Peyer's patch (tissue), 4 donors: ENCODE measurements at places on chromosomes 5 and 9.

DNA sequence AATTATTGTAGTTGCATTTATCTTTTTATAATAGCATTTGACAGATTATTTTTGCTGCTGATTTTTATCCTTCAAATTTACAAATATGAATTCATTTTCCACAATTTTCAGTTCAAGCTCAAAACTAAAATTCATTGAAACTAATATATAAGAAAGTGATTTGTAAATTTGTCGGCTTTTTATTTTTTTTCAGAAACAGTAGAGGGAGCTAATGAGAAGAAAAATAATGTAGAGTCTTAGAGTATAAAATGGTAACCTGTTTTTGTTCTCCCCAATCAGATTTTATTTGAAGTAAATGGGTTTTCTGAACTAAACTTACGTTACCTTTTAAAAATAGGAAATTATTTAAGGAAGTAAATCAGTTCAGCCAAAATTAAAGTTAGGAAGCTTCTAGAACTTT is 19.2 kb downstream of the PRRC1 start:
- DNase-seq = no peak

DNA sequence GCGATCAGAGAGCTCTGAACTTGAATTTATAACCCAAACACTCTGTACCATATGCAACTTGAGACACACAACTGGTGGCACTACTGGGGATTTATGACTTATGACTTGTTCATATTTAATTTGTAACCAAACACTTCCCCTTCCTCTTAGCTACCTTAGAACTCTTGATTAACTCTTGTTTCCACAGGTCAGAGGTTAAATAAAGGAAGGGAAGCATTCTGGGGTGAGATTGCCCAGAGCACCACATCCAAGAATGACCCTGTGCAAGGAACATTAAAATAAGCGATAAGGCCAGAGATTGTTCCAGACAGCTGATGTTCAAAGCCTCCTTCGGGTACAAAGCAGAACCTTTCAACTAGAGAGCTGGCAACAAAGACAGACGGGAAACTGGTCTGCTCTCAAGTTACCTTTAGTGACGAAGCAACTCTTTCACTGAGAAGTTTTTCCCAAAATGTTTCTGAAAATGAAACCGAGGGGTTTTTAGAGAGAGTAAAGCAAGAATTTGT is 242.6 kb downstream of the DENND1A start:
- DNase-seq = no peak

DNA sequence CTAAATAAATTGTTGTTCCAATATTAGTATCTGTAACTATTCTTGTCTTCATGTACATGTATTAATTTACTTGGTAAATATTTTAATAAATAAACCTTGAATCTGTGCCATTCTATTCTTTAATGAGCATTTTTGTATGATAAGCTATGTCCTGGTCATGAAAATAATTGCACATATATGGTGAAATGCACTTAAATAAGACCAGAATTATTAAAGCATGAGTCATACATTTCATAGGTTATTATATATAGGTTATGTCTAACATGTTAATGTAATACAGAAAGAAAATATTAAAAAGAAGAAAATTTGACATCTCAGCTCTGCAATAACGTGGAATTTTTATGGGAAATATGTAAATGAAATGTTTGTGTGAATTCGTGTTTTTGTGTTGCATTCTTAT is 1168.1 kb downstream of the TAF11L14 start:
- DNase-seq = no peak

GRCh38 chr5:6543346-6543730 is 89.5 kb downstream of the NSUN2 start:
- no peak for DNase-seq

GRCh38 chr5:178361657-178362445 is 129.2 kb upstream of the PHYKPL start:
- no peak for DNase-seq

DNA sequence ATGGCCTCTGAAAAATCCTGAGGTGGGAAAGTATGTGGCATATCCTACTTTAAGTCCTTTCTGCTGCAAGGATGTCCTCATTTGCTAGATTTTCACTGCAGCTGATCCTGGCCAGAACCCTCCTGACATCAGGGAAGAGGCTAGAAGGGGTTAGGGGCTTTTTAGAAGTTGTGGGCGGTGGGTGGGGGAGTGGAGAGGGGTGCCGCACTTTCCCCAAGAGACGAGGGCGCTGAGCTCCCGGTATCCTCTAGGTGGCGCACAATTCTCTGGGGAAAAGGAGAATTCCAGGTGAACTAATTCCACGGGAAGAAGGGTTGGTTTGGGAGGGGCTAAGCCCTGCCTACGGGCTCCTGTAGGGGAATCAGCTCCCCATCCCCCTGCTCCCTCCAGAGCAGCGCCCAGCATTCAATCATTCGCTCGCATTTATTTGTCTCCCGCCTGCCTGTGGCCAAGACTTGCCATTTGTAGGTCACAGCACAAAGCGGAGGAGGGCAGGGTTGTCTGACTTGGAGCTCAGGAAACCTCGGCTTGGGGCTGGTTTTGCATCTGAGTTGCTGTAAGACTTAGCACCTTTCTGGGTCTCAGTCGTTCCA is 42.9 kb upstream of the HAND1 start:
- no peak for DNase-seq

DNA sequence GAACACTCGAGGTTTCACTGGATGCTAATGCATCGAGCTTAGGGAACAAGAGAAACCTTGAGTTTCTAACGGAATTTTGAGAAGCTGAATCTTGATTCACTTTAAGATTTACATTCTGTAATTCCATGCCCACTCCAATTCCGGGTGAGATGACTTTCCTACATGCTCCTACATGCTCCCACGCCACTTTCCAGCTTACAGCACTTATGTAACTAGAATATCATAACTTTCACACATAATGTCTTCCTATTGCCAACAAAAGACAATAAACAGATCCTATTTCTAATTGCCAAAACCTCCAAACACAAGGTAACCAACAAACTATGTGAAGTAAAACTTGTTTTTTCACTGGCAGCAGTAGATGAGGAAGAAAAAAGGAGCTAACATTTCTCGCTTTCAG is 72.9 kb downstream of the ECPAS start:
- DNase-seq = no peak

GRCh38 chr5:73496984-73497457 is 1.2 kb upstream of the BTF3 start:
- no peak for DNase-seq

GRCh38 chr5:157761690-157762621 is 18.4 kb downstream of the LSM11 start:
- no peak for DNase-seq

- DNase-seq = no peak
Measured at GRCh38 chr9:115466756-115467155, 348.8 kb upstream of the TNC start.

GRCh38 chr5:168819004-168819621 is 239.9 kb upstream of the PANK3 start:
- no peak for DNase-seq

GRCh38 chr9:137580209-137580953 is 1.7 kb upstream of the DPH7 start:
- no peak for DNase-seq

DNA sequence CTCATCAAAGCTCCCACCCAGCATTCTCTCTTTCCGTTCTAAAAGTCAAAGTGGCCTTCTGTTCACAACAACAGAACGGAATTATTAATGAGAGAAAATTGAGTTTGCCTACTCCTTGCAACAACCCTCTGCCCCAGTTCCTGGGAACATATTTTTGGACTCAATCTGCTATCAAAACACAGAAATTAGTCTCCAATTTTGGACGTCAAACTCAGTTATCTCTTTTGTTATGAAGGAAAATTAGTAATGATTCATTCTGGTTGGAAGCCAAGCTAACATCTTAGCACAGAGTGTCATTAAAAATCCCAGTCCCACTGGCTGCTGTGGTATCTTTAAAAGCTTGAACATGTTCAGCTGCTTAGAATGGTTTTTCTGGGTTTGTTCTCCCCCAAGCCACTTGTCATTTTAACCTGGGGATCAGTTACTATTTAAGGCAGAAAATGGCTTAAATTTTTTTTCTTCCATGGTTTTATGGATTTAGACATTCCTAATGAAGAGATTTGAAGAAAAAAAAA is 343.2 kb downstream of the TRIM32 start:
- DNase-seq = no peak

GRCh38 chr9:73006986-73007385 is 54.1 kb upstream of the ALDH1A1 start:
- DNase-seq = no peak

DNA sequence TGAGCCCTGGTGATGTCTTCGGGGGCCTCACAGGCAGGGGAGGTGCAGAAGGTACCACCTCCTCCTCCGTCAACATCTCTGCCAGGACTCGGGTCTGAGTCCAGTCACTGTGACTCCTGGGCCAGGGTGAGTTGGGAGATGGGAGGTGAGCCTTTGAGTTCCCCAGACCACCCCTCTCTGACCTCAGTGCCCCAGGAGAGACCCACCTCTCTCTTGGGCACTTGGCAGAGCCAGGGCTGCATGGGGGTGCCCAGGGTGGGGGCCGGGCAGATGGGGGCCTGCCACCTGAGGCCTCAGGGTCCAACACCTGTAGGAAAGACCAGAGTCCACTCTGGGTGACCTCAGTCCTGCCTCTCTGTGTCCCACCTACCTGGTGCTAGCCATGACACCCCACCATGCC is 6.8 kb downstream of the KIF12 start:
- no peak for DNase-seq

- DNase-seq = no peak
Measured at GRCh38 chr5:113029614-113030013, 53.0 kb downstream of the DCP2 start.

DNA sequence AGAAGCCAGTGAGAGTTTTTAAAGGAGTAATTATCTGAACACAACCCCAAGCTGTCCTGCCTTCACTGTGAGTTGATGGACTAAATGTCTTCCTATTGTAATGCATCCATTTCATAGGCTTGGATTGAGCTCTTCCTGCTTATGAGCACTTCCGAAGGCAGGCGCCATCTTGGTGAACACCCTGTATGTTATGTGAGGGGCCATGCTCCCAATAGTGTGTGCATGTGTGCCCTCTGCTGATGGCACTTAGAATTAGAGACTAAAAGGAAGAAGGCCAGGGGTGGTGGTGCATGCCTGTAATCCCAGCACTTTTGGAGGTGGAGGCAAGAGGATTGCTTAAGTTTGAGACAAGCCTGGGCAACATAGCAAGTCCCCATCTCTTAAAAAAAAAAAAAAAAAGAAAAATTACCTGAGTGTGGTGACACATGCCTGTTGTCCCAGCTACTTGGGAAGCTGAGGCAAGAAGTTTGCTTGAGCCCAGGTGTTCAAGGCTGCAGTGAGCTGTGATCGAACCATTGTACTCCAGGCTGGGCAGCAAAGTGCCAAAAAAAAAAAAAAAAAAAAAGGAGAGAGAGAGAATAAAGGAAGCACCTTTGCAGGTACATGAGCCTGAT is 65.0 kb downstream of the C9orf152 start:
- no peak for DNase-seq

- no peak for DNase-seq
Measured at GRCh38 chr5:65876496-65876895, 49.9 kb upstream of the ERBIN start.

GRCh38 chr9:89751079-89751825 is 146.4 kb downstream of the GADD45G start:
- DNase-seq = no peak

DNA sequence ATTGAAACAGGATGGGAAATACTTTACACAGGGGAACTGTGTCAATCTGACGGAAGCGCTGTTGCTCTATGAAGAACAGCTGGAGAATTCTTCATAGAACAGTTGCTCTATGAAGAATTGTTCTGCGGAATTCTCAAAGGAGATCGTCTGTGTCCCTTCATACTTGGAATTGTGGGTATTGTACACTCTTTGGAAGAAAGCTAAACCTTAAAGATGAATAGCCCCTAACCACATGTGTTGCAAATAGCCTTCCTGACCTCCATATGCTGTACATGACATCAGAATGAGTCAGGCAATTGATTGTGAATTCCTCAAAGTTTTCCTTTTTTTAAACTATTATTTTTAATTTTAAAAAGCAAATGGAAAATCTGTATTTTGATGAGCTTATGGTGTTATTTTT is 15.6 kb downstream of the NIM1K start:
- no peak for DNase-seq

- DNase-seq = no peak
Measured at GRCh38 chr5:59542851-59543820, 350.4 kb downstream of the PDE4D start.

DNA sequence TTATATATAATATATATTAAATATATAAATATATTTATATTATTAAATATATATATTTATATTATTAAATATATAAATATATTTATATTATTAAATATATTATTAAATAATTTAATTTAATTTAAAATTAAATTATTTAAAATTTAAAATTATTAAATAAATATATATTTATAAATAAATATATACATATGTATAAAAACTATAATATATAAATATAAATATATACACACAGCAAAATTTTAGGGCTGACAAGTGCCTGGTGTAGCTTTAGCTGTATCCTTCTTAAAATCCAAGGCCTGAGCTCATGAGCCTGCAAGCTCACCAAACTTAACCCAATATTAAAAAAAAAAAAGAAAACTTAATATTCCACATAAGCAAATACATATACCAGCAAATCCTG is 53.2 kb downstream of the UBAP2 start:
- no peak for DNase-seq

GRCh38 chr5:132905938-132906337 is 32.5 kb downstream of the LEAP2 start:
- no peak for DNase-seq

GRCh38 chr5:81017320-81017719 is 57.2 kb downstream of the RASGRF2 start:
- no peak for DNase-seq

DNA sequence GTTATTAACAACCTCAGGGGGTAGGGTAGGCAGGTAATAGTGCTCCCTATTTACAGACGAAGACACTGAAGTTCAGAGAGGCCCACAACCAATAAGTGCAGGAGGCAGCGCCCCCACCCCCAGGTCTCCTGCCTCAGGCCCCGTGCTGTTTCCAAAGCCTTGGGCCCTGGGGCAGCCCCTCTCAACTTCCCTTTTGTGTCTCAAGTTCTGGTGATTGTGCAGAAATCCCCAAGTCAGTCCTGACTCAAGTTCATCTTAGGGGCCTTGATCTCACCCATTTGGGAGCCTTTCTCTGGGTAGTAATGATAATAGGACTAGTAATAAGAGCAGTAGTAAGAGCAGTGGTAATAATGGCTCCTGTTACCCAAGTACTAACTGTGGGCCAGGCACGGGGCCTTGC is 35.5 kb upstream of the ASS1 start:
- DNase-seq = no peak

DNA sequence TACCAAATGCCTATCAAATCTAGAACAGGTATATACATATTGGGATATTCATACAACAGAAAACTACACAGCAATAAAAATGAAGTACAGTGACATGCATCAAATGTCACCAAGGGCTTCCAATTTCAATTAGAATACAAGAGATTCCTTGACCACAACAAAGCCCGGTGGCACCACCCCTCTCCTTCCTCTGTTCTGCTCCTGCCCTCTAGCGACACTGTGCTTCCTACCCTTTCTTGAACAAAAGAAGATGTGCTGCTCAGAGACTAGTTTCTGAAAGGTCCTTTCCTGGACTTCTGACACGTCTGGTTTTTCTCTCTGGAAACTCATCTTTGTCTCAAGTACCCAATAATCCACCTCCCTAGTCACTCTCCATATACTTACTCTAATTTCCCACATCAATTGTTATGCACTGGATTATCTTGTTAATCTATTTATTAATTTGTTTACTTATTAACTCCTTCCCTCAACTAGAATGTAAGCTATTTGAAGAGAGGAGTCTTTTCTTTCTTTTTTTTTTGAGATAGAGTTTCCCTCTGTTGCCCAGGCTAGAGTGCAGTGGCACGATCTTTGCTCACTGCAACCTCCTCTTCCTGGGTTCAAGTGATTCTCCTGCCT is 70.4 kb upstream of the CTSV start:
- peak; percentile 66 for DNase-seq
